Right lobe of liver (tissue), 6 donors: ENCODE measurements at places on chromosomes 6 and 20. TPM values are rescaled to one million over a fixed set of nuclear protein-coding genes. Genes with fewer than 3 reads are reported as not detected.

Gene EYA2
- total RNA-seq = 0.74 TPM

GRCh38 chr6:1659816-1660215 lies 50.1 kb downstream of the FOXC1 start:
- no peaks in the 10 kb centered on the region for H3K27me3 ChIP-seq
- no peak overlapping the region for H3K27ac ChIP-seq
- DNase-seq = no peak
- no peak overlapping the region for H3K4me3 ChIP-seq

Gene TTK
- total RNA-seq = 2.5 TPM

Gene BPI
- total RNA-seq = not detected

DNA sequence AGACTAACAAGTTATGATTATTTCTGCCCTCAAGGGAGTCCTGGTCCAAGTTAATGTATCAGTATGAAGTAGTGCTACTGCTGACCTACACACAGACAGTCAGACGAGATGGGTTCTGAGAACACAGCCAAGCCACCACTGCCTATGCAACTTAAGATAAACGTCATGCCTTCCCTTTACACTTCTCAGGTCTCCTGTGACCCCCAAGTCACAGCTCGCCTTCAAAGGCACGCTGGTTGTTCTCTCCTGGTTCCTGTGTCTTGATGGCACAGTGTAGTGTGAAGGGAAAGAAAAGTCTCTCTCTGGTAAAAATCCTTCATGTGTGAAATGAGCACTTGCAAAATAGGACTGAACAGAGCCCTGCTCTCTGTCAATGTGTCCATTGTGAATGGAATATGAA lies 377.8 kb downstream of the ADGRB3 start:
- no peaks in the 10 kb centered on the region for H3K4me1 ChIP-seq
- H3K36me3 ChIP-seq = no peaks in the 10 kb centered on the region
- no peak for DNase-seq
- no peak overlapping the region for H3K4me3 ChIP-seq

Gene SAYSD1
- total RNA-seq = 4.3 TPM

DNA sequence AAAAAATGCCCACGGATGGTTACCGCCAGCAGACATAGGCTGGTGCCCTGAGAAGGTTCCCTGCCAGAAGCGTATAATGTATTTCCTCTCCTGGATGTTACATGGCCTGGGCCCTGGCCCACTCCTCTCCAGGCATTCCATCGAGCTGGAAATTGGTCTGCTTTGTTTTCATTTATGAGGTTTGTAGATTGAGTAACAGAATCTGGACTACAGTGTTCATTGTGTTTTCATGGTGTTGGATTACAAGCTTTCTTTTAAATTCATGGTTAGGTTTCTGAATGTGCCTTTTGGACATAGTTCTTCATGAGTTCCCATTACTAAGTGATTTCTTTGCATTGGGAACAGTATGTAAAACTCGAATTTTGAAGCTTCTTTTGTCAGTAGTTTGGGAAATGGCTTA lies 6.4 kb downstream of the TIAM2 start:
- H3K27ac ChIP-seq = no peak overlapping the region
- no peaks in the 10 kb centered on the region for H3K27me3 ChIP-seq
- DNase-seq = no peak
- H3K4me3 ChIP-seq = no peak overlapping the region
- H3K4me1 ChIP-seq = peaks cover 6% of the 10 kb centered on the region

Gene GPX6
- not detected for total RNA-seq

GRCh38 chr20:39878809-39879208 lies 810.2 kb downstream of the MAFB start:
- H3K4me1 ChIP-seq = no peaks in the 10 kb centered on the region
- no peaks in the 10 kb centered on the region for H3K27me3 ChIP-seq
- no peak overlapping the region for H3K27ac ChIP-seq
- H3K4me3 ChIP-seq = no peak overlapping the region
- H3K36me3 ChIP-seq = no peaks in the 10 kb centered on the region
- DNase-seq = no peak

GRCh38 chr6:26299286-26300042 lies 65.5 kb upstream of the BTN3A2 start:
- H3K27ac ChIP-seq = no peak overlapping the region
- H3K4me3 ChIP-seq = no peak overlapping the region
- no peaks in the 10 kb centered on the region for H3K4me1 ChIP-seq
- no peak for DNase-seq
- H3K27me3 ChIP-seq = no peaks in the 10 kb centered on the region

Gene LY86
- total RNA-seq = 2.8 TPM

GRCh38 chr6:108748959-108749358 lies 99.3 kb upstream of the ARMC2 start:
- DNase-seq = no peak
- peaks cover 35% of the 10 kb centered on the region for H3K4me1 ChIP-seq

DNA sequence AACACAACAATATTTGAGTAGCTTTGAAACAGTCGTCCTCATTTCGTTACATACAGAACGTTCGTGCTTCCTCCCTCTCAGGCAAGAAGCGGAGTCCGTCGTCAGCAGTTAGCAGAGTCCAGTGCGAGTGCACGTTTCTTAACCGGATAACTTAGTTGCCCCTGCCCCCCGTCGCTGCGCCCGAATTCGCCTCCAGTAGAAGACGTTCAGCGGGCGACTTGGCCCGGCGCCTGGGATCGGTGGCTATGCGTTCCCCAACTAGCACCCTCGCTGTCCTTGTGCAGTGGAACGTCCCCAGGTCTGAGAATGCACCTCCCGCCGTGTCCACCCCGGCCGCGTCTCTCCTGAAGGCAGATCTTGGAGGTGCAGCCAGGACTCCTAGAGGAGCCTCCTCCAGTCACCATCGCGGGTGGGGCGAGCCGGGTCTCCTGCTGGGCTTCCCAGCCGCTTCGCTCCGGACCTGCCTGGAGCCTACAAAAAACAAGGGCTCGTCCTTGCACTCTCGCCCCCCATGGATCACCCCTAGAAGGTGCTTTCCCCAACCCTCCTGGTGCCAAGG lies 910 bp upstream of the PCSK2 start:
- no peak overlapping the region for H3K4me3 ChIP-seq
- H3K27me3 ChIP-seq = peaks cover 6% of the 10 kb centered on the region
- DNase-seq = peak; percentile 38
- H3K27ac ChIP-seq = no peak overlapping the region
- H3K36me3 ChIP-seq = no peaks in the 10 kb centered on the region

Gene ZSCAN12
- 1.4 TPM for total RNA-seq

- no peaks in the 10 kb centered on the region for H3K27me3 ChIP-seq
- DNase-seq = no peak
- H3K36me3 ChIP-seq = no peaks in the 10 kb centered on the region
- no peaks in the 10 kb centered on the region for H3K4me1 ChIP-seq
Measured at GRCh38 chr20:48457193-48458002, 370.4 kb downstream of the PREX1 start.

GRCh38 chr6:136235233-136235564 lies 14.9 kb downstream of the MTFR2 start:
- no peaks in the 10 kb centered on the region for H3K4me1 ChIP-seq
- no peaks in the 10 kb centered on the region for H3K27me3 ChIP-seq
- no peak overlapping the region for H3K27ac ChIP-seq

Gene BPIFB2
- 0.12 TPM for total RNA-seq

GRCh38 chr6:24991810-24992467 lies 56.2 kb upstream of the RIPOR2 start:
- no peaks in the 10 kb centered on the region for H3K4me1 ChIP-seq
- H3K36me3 ChIP-seq = no peaks in the 10 kb centered on the region
- DNase-seq = no peak
- no peak overlapping the region for H3K27ac ChIP-seq

- no peaks in the 10 kb centered on the region for H3K4me1 ChIP-seq
- no peaks in the 10 kb centered on the region for H3K27me3 ChIP-seq
- H3K4me3 ChIP-seq = no peak overlapping the region
- H3K36me3 ChIP-seq = no peaks in the 10 kb centered on the region
- DNase-seq = no peak
- H3K27ac ChIP-seq = no peak overlapping the region
Measured at GRCh38 chr6:170451762-170452651, 101.1 kb downstream of the PSMB1 start.

Gene SLC4A11
- total RNA-seq = 0.12 TPM

Gene NKX2-4
- total RNA-seq = not detected

- H3K36me3 ChIP-seq = no peaks in the 10 kb centered on the region
- H3K4me3 ChIP-seq = no peak overlapping the region
- no peak for DNase-seq
- H3K27ac ChIP-seq = no peak overlapping the region
Measured at GRCh38 chr20:43379239-43379917, 78.3 kb upstream of the SRSF6 start.

DNA sequence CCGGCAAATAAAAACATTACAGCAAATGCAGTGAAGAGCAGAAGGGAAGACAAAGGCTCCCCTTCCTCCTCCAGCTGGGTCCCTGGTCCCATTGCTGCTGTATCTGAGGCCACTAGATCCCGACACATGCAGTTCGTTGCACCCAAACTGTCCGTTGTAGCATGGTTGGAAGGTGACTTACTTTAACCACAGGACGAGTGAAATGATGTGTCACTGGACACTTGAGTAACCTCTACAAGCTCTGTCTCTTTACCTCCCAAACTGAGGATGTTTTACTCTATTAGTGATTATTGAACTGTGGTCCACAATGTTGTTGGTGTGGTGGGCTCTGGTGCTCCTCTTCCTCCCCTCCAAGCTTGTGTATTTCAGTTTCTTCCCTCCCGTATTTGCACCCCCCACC lies 46.2 kb upstream of the ARMH2 start:
- no peaks in the 10 kb centered on the region for H3K36me3 ChIP-seq
- H3K27me3 ChIP-seq = no peaks in the 10 kb centered on the region
- H3K4me1 ChIP-seq = no peaks in the 10 kb centered on the region

- no peaks in the 10 kb centered on the region for H3K27me3 ChIP-seq
- peak overlapping the region; percentile 36 for H3K27ac ChIP-seq
- no peak for DNase-seq
- no peaks in the 10 kb centered on the region for H3K4me1 ChIP-seq
- no peak overlapping the region for H3K4me3 ChIP-seq
- H3K36me3 ChIP-seq = no peaks in the 10 kb centered on the region
Measured at GRCh38 chr20:12978613-12979495, 29.9 kb upstream of the SPTLC3 start.

DNA sequence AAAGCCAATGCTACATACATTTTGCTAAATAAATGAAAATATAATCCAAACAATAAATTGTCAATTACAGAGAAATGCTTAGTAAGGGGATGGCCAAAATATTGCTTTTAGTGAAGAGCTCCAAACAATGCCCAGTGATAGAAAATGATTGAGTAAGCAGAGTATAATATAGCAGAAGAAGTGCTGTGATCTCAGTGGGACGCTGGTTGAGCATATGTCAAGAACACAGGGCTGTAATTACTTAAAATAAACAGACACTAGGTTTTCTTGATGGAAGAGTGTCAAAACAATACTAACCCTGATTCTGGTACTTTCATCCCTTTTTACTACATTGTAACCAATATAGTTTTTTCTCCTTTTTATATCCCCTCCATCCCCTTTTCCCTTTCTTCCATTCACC lies 150.3 kb downstream of the GRIK2 start:
- H3K27ac ChIP-seq = no peak overlapping the region
- no peaks in the 10 kb centered on the region for H3K4me1 ChIP-seq
- H3K4me3 ChIP-seq = no peak overlapping the region
- H3K36me3 ChIP-seq = no peaks in the 10 kb centered on the region

DNA sequence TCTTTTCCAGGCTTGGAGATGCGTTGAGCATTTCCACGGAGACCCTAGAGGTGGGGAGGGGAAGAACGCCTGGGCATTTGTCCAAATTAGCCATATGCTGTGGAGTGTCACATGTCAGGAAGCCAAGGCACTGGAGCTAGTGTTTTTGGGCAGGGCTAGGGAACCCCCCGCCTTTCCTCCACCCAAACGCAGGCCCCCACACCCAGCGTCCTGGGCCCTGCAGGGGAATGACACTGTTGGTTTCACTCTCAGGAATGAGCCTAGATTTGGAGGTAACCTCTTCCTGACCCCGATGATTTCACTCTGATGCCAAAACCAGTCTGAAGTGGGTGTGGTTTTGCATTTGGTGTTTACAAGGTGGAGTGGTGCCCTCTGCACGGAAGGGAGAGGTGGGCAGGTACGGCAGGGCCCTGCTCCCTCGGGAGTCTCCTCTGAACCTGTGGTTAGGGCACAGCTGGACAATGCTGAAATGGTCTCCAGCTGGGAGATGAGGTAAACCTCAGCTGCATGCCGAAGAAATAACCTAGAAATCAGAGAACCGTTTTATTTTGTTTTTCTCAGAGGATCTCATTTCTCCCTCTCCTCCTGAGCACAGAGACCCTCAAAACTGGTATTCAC lies 29.5 kb downstream of the MTHFD1L start:
- DNase-seq = no peak
- no peak overlapping the region for H3K27ac ChIP-seq
- H3K36me3 ChIP-seq = no peaks in the 10 kb centered on the region

Gene MUCL3
- total RNA-seq = not detected

DNA sequence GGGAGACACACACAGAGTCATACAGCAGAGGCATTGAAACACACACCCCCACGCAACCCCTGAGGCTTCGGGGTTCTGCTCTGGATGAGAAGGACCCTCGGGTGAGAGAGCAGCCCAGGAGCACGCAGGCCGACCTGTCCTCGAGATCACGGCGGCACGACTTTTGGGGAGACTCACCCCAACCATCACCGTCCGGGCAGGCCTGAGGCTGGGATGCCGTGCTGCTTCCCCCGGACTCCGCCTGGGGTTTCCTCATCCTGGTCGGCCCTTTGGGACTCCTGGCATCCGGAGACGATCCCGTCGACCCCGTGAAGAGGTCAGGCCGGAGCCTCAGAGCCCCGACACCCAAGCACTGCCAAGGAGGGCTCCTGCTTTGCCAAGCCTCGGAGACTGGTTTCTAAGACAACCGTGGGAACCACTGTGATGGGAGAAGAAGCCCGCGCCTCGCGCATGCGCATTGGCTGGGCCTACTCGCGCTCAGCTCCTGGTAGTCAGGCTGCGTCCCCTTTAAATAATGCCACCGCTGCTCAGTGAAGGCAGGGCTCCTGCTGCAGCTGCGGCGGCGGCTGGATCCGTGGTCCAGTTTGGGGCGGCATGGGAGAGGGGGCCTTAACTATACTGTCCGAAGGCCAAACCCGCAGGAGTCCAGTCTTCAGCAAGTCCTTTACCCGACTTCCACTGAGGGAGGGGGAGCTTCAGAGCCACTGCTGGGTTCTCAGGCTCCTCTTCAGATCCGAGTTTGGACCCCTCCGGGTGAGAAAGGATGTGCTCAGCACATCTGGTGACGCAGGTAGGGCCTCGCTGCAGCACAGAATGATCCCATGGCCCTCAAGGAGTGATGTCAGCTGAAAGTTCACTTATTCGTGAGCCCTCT lies 171.4 kb upstream of the ZNF337 start:
- peak overlapping the region; percentile 14 for H3K4me3 ChIP-seq
- peak; percentile 64 for DNase-seq
- no peaks in the 10 kb centered on the region for H3K36me3 ChIP-seq
- H3K27me3 ChIP-seq = peaks cover 13% of the 10 kb centered on the region

Gene SUMO4
- total RNA-seq = 0.99 TPM

DNA sequence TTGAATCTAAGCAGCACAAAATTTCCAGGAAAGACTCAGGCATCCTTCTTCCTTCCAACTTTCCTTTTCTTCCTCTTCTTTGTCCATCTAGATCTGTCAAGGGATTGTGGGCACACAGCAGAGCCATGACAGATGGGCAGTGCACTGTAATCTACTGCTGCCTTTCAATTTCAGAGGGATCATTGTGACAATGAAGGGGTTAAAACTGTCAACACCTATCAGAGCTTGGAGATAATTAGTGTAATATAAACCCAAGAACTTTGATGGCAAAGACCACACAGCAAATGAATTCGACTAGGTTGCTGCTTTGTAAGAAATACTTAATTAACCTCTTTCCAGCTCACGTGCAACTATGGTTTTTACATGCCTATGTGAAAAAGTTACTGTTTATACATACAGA lies 55.0 kb downstream of the SAMD5 start:
- H3K4me3 ChIP-seq = no peak overlapping the region
- no peak overlapping the region for H3K27ac ChIP-seq
- no peak for DNase-seq
- H3K27me3 ChIP-seq = no peaks in the 10 kb centered on the region
- H3K36me3 ChIP-seq = no peaks in the 10 kb centered on the region

Gene C20orf204
- total RNA-seq = not detected

Gene C6orf62
- total RNA-seq = 51.2 TPM

Gene TAAR8
- total RNA-seq = not detected

Gene VEGFA
- total RNA-seq = 186 TPM

Gene HINT3
- total RNA-seq = 13.9 TPM
